ENCODE measurements at places on chromosomes 5 and 9.
A peak's percentile ranks its signal among the peaks of the same experiment; 100 is the strongest.

DNA sequence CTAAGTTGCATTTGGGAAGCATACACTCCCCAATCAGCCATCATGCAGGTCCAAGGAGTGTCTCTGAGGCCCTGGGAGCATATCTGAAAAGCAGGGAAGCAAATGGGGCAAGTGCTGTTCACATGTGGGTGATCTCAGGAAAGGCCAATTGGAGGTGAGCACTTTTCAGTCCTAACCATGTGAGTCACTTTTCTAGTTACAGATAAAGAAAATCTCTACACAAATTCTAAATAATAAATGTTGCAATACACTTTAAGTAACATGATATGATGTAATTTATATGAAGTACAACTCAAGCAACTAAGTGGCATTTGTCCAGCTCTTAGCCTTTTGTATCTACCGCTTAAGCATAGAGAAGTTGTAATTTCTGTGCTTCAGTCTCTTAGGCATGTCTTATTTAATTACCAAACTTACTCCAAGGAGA is 18.4 kb downstream of the ADAMTS16 start:
- DNase-seq, result no peak

GRCh38 chr5:122493091-122494021 is 181.3 kb downstream of the SNCAIP start:
- DNase-seq, result no peak

- no peak for DNase-seq
These were observed 109.4 kb downstream of the ASTN2 start for GRCh38 chr9:117305454-117305853.

DNA sequence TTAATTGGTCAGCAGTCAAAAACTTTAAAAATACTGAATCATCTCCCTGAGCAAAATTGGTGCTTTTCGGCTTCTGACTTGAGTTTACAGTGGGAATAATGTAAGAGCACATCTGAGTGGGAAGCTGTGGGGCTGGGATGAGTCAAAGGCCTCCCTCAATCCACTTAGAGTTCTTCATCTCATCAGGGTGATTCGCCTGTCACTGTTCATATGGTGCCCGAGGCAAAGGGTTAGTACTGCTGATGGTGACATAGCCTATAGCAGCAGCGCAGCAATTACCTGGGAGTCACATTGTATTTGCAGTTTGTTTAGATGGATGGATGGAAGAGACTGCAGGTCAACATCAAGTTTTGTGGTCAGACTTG is 113.8 kb upstream of the ZNF608 start:
- DNase-seq, result no peak

GRCh38 chr5:38338455-38338854 is 80.1 kb downstream of the EGFLAM start:
- no peak for DNase-seq

GRCh38 chr5:107010060-107010459 is 660.7 kb downstream of the EFNA5 start:
- DNase-seq, result no peak

GRCh38 chr9:24342457-24342856 is 203.2 kb downstream of the IZUMO3 start:
- DNase-seq, result no peak

- no peak for DNase-seq
These were observed 184.0 kb downstream of the SYK start for GRCh38 chr9:90985631-90986030.

DNA sequence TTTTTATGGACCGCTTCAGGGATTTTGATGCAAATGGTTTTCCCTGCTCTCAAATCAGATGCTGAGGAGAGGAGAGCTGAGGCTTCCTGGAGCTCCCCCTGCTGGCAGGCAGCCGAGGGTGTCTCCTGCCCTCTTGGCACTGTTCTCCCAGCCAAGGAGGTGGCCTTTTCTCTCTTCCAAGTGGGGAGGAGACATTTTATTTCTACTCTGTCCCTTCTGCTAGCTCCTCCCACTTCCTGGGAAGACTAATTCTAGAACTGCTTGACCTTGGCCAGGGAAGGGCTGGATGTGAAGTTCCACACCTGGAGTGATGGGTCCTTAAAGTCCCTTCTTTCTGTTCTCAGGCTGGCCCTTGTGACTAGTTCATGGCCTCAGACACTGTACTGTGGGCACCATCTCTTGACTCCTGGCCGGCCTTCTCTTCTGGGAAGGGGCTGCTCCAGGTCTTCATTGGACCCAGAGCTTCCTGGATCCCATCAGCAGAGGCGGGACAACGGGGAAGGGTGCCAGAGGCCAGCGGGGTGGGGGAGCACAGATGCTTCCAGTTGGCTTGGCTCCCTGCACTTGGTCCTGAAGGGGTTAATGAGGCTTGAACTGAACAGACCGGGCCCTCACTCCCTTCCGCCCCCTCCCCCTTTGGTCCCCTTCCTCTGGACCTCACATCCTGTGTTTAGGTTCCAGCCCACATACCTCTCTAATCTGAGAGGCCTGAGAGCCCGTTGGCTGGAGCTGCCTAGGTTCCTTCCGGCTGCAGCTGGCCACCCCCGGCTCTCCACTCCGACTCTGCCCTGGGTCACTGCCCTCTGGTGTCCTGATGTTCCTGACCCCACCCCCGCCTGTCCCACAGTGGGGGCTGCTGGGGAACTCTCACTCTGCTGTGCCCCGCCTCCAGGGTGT is 32.1 kb downstream of the PTPA start:
- peak; percentile 58 for DNase-seq

- DNase-seq, result no peak
These were observed 107.8 kb downstream of the NR6A1 start for GRCh38 chr9:124663046-124663961.

- DNase-seq, result no peak
These were observed 10.3 kb downstream of the CDK7 start for GRCh38 chr5:69245031-69245430.

DNA sequence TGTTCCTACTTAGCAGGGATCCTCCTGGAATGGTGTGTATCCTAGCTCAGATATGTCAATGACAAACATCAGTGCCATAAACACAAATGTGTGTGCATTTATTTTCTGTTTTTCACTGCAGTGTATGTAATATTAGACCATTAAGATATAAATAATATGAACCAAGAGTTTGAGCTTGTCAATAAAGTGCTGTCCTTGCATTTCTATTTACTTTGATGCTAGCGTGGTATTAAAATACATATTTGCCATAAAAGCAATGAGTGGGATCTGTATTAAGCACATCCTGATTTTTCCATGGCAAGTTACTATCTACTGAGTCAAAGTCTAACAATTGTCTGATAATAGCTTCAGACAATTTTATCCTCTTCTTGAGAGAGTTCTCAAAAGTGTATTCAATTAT is 157.6 kb downstream of the DIRAS2 start:
- no peak for DNase-seq

DNA sequence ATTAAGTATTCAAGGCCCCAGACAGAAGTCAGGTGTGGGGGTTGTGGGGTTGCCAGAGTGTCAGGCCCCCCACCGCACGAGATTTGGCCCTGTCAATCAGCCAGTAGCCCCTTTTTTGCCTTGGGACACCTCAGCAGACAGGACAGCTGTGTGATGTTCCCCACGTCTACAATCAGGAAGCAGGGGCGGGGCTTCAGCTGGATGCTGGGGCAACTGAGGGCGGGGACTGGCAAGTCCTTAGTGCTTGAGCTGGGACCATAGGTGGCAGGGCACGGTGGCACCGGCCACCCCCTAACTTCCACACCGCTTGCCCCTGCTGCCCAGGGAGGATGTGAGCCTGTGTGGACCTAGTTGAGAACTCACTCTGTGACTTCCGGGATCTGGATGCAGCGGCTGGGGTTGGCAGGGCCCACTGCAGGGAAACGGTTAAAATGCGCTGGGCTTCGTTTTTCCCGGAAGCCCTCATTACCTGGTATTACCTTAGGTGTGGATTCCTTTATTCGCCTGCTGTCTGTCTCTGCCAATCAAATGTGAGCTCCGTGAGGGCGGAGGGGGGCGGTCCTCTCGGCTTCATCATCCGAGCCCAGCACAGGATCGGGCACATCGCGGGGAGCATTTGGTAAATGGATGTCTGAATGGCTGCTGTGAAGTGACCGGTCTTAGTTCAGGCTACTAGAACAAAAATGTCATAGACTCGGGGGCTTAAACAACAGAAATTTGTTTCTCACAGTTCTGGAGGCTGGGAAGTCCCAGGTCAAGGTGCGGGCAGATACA is 7.5 kb upstream of the GTF3C5 start:
- DNase-seq, result no peak

- no peak for DNase-seq
These were observed 26.9 kb downstream of the ADAM19 start for GRCh38 chr5:157548513-157549282.

GRCh38 chr9:22238809-22239684 is 207.6 kb upstream of the DMRTA1 start:
- no peak for DNase-seq

GRCh38 chr9:38192731-38193265 is 123.8 kb upstream of the SHB start:
- no peak for DNase-seq

GRCh38 chr5:2015961-2016360 is 133.2 kb upstream of the IRX4 start:
- no peak for DNase-seq

DNA sequence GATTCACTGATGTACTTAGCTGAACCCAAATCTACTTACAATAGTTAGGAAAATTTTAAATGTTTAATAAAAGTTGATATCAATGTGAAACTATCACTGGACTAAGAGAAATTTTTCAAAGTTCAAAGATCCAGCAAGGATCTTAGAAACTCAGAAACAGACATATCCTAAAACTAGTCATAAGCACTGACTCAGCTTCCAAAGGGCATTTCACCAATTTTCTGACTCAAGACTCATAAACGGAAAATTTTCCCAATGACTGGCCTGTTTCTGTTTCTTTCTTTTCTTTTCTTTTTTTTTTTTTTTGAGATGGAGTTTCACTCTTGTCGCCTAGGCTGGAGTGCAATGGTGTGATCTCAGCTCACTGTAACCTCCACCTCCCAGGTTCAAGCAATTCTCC is 66.6 kb downstream of the CDC14B start:
- no peak for DNase-seq

DNA sequence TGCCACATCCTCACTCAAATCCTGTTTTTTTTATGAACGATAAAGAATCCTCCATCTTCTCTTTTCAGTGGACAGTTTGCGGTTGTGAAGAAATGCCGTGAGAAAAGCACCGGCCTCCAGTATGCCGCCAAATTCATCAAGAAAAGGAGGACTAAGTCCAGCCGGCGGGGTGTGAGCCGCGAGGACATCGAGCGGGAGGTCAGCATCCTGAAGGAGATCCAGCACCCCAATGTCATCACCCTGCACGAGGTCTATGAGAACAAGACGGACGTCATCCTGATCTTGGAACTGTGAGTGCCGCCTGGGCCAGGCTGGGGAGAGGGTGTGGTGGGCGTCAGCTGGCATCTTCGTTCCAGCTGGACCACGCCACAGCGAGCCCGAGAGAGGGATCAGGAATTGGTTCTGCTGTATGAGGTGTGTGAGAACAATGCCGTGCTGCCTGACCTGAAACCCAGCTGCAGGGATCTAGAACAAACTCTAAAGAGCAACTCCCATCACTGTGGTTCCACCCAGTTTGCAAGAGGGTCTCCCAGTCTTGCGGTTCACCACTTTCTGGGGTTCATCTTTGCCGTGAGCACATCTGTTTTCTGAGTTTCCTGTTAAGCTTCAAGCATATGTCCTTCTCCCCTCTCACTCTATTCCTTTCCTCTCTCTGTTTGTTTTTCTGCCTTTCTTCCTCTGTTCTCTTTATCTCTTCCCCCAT is 107.4 kb downstream of the DAPK1 start:
- no peak for DNase-seq

- DNase-seq, result no peak
These were observed 36.5 kb upstream of the SH3PXD2B start for GRCh38 chr5:172490514-172491461.

GRCh38 chr5:14323466-14323865 is 180.3 kb downstream of the TRIO start:
- DNase-seq, result no peak

DNA sequence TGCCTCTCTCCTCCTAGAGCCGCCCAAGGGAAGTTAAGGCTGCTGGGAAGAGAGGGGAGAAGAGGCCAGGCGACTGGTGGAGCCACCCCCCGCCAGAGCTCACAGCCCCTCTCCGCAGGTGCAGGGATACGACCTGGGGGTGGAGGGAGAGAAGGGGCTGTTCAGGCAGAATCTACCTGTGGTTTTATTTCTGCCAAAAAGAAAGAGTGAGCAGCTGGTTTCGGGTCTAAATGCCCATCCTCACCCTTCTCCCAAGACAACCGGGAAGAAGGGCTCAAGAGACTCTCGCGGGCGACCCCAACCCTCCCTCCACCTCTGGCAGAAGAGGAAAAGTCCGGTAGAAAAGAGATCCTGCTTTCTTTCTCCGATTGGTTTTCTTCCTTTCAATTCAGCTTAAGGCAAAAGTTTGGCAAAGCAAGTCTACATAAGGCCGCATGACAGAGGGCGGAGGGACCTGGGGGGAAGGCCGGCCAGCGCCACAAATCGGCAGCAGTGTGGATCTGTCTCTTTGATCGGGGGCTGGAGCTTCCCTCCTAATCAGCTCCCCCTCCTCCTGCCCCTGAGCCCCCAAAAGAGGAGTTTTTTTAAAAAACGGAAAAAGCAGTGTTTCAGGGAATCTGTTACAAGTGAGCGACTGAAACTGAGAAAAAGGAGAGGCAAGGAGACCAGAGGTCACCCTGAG is 16.3 kb downstream of the FAM78A start:
- DNase-seq, result no peak

Data from central memory CD4-positive, alpha-beta T cell (primary cell).